ENCODE measurements at places on chromosomes 16 and 17.
A peak's percentile ranks its signal among the peaks of the same experiment; 100 is the strongest.

DNA sequence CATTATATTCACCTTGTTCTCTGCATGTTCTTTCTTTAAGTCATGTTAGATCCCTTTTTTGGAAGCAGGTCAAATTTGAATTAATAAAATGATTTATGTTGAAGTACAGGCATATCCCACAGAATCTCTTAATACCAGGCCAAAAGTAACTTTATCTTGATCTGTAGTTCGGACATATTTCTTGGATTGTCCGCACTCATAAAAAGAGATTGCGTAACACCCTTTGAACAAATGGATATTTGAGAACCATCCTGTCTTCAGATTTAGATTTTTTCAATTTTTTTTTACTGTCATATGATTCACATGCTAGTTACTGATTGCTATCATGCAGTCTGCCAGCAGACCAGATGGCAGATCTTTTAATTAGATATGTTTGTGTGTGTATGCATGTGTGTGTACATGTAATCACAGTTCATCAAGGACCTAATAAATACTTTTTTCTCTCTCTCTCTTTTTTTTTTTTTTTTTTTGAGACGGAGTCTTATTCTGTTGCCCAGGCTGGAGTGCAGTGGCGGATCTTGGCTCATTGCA is 352.6 kb downstream of the WWOX start:
- no peak for DNase-seq

DNA sequence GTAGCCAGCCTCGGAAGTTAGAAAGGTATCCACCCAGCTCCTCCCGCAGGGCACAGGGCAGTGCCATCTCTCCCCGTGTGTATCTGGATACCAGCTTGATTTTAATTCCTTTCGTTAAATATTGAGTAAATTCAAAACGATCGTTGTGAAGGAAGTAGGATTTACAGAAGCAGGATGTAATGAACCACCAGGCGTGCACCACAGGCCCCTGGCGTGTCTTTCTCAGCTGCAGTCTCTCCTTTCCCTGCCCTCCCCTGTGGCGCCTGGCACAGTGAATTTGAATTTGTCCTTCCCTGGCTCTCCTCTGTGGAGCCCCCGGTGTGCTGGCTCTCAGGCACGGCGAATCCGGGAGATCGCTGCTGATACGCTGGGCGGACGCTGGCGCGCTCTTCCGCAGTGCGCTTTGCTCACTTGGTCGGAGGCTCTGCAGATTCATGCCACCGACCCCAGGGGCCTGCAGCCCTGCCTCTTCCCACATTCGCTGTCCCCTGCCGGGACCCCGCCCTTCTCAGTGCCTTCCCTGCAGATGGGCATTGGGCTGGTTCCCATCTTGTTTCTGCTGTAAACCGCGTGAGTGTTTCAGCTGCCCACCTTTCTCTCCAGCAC is 164.6 kb downstream of the RPTOR start:
- no peak for DNase-seq

DNA sequence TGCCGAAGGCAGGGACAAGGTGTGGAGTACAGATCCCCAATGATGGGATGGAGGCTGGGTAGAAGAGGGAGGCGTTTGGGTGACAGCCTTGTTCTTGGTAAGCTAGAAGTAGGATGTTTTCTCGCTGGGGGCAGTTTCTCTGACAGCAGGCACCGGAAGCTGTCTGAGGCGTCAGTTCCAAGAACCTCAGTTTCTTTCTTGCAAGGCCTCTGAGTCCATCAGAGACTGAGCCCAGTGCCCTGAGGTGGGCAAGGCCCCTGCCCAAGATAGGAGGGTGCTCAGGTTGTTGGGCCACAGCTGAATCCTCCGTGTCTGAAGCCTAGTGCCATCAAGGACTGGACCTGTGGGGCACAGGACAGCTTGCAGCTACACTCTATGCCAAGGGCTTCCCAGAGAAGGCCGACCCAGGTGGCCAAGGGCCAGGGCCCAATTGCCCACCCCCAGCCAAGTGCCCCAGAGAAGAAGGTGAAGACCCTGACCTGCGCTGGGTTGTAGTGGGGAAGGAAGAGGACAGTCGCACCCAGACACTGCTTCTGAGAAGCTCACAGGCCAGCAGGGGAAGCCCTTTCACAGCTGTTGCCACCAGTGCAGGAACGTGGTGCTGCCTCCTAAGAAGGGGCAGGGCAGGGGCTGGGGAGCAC is 13.1 kb downstream of the CYB5D2 start:
- no peak for DNase-seq

GRCh38 chr16:3281222-3281820 is 2.0 kb upstream of the ZNF263 start:
- no peak for DNase-seq

DNA sequence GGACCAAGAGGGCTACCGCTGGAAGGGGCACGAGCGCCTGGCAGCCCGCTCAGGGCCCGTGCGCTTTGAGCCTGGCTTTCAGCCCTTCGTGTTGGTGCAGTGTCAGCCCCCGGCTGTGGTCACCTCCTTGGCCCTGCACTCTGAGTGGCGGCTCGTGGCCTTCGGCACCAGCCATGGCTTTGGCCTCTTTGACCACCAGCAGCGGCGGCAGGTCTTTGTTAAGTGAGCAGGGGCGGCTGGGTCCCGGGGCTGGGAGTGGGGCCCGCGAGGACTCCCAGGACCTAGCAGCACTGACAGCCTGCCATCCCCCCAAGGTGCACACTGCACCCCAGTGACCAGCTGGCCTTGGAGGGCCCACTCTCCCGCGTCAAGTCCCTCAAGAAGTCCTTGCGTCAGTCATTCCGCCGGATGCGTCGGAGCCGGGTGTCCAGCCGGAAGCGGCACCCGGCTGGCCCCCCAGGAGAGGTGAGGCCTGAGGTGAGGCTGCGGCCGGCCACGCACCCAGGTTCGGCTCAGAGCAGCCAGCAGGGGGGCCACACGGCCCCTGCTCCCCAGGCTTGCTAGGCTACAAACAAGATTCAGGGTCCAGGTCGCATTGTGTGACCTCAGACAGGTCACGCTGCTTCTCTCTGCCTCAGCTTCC is 17.4 kb upstream of the MYO15B start:
- no peak for DNase-seq

GRCh38 chr16:678858-679813 is 1.1 kb upstream of the STUB1 start:
- DNase-seq, result peak; percentile 89

GRCh38 chr16:78684030-78684611 is 584.7 kb downstream of the WWOX start:
- peak; percentile 75 for DNase-seq

DNA sequence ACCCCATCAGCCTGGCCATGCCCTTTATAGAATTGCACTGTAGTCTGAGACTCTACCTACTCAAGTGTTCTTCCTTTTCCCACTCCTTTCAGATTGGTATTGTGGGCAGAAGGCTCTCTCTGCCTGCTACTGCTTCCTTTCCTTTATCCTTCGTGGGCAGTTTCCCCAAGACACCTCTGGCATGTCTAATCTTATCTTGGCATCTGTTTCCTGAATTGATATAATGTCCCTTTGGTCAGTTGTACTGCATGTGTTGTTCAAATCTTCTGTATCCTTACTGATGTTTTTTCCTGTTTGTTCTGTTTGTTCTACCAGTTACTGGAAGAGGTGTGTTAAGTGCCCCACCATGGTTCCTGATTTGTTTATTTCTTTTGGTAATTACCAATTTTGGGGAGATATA is 29.5 kb upstream of the MSI2 start:
- no peak for DNase-seq

GRCh38 chr17:55219934-55220333 is 44.8 kb upstream of the HLF start:
- DNase-seq, result no peak

DNA sequence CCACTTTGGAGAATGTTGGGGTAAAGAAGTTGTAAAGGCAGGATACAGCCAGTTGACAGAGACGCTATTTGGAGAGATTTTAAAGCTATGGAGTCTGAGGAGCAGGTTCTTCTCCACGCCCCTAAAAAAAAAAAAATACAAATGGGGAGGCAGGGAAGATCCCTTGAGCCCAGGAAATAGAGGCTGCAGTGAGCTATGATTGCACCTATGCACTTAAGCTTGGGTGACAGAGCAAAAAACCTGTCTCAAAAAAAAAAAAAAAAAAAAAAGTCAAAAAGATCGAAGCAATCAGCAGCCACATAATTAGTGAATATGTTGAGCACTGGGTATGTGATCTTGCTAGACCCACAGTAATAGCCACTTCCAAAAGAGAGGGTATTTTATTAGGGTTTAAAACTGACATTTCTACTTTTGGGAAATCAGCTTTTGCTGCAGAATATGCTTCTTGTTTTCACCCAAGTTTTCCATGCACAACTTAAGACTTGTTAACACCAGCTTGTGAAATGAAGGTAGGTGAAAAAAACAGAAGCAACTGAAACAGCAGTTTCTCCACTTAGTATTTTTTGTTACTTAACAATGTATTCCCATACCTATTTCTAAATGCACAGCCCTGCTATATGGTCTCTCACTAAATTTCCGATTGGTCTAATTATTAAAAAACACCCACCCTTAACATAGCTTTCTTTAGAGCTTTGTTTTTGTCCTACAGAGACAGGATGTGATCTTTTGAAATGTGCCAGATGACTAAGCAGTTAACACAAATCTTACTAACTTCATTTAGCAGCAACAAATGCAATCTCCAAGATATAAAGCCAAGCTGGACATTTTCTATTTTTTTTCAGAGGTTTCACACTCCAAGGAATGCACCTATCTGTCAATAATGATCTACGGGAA is 2.5 kb upstream of the ARL6IP1 start:
- no peak for DNase-seq

GRCh38 chr17:29909236-29910003 is 20.6 kb downstream of the SSH2 start:
- DNase-seq, result no peak

GRCh38 chr16:47849736-47850135 is 306.1 kb downstream of the ABCC12 start:
- DNase-seq, result no peak

GRCh38 chr16:61834082-61834481 is 202.2 kb downstream of the CDH8 start:
- no peak for DNase-seq

GRCh38 chr16:73572135-73572828 is 524.4 kb upstream of the ZFHX3 start:
- peak; percentile 73 for DNase-seq

DNA sequence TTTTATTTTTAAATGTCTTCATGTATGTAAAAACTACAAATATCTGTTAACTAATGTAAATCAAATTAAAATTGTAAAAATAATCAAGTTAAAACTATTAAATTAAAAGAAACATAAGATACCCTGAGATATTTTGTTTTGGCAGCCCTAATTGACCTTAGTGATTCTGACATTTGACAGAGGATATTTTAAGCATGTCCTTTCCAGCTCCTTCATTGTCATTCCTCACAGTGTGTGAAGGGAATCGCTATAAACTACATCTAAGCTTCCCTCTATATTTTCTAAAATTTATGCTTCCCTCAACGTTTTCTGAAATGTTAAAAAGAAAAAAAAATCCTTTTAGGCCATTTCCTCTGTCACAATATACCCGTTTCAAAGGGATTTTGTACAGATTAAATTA is 20.2 kb downstream of the CEP112 start:
- no peak for DNase-seq
